ENCODE measurements at places on chromosomes 1 and 21.
A peak's percentile ranks its signal among the peaks of the same experiment; 100 is the strongest.

DNA sequence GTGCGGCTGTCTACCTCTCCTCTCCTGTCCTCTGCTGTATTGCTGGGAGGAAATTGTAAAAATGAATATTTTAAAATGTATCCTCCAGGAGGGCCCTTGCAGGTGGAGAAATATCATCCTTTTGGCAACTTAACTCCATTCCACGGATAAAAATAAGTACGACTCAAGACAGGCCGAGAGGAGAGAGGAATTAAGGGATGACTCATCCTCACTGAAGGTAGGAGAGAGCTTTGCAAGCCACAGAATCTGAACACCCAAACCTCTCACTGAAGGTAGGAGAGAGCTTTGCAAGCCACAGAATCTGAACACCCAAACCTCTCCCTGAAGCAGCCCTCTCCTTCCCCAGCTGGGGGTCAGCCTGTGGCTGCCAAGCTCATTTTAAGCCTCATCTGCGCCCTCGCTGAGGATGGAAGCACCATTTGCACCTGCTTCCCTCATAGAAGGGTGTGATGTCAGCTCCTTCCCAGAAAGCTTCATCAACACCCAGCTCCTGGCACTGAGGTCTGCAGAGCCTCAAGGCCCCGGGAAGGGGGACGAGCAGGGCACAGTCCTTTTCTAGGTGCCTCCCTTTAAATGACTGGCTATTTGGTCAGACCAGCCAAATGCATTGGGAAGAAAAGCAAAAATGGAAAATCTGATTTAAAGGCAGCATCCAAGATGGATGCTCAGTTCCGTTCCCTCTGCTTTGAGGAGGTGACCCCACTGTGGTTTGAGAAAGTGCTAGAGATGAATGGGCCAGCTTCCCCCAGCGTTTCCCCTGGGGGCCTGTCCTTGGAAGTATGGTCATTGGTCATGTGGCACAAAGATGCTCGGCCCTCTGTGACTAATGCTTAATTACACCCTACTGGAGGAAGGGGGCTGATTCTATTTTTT lies 12.9 kb upstream of the SELENON start:
- DNase-seq = no peak

DNA sequence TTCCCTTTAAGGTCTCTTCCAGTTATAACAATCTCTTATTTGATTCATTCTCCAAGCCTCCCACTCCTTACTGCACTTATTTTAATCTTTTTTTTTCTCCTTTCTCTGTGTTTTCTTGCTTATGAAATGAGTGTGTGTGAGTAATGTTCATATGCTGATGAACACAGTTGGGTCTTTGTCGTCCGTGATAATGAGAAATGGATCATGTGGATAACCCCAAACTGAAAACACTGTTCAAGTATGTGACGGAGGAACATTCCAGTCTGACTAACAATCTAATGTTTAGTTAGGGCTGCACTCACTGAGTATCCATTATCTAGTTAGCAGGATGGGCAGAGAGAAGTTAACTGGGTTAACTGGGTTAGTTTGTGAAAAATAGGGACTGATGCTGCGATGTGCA lies 253.1 kb upstream of the DUSP10 start:
- no peak for DNase-seq

- no peak for DNase-seq
Observed at GRCh38 chr1:6870571-6870970, 85.3 kb downstream of the CAMTA1 start.

DNA sequence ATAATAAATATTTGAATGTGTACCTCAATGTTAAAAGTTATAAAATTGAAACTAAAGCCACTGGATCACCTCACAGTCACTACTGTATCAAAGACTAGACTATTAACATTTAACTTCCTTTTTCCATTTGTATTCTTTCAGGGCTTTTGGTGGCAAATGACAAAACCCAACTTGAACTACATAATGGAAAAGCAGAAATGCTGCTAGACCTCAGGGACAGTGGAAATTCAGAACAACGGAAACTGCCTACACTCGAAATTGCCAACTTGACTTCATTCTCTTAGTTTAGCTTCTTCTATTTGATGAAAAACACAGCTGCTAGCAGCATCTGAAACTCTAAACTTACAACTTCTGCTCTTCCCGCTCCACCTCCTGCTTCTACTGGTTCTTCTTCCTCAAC lies 34.9 kb upstream of the NTNG1 start:
- no peak for DNase-seq

DNA sequence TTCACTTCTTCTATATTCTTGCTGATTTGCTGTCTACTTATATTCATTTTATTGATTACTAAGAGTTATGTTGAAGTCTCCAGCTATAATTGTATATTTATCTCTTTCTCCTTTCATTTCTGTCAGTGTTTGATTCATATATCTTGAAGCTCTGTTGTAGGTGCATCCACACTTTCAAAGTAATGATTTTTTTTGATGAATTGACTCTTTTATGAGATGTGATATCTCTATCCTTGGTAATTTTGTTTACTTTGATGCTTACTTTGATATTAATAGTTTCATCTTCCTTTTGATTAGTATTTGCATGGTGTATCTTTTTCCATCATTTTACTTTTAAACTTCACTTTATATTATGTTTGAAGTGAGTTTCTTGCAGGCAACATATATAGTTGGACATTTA lies 110.8 kb downstream of the XPR1 start:
- no peak for DNase-seq

- no peak for DNase-seq
Observed at GRCh38 chr21:34054259-34054658, 19.1 kb upstream of the MRPS6 start.

DNA sequence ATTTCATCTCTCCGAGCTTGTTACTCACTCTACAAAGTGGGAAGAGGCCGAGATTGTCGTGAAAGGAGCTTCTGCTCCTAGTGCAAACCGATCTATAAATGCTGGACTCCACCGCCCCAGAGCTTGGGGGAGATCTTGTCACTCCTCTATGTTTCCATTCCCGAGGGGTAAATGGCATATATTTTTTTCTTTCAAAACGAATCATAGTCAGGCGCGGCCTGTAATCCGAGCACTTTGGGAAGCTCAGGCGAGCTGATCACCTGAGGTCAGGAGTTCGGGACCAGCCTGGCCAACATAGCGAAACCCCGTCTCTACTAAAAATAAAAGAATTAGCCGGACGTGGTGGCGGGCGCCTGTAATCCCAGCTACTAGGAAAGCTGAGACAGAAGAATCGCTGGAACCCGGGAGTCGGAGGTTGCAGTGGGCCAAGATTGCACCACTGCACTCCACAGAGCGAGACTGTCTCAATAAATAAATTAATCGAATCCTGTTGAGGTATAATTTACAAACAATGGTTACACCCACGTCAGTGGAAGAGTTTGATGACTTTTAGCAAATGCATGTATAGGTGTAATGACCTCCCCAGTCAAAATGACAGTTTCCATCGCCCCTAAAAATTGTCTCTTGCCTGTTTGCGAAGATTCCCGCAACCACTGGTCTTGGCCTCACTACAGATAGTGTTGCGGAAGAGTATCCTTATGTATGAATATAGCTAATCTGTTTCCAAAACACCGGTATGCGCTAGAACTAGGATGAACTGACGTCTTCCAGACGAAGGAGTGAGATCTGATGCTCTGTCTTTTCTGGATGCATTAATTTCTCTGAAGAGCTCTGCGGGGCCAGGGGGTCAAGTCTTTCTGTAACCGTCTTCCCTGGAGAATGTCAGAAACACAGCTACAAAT lies 840 bp upstream of the HEATR1 start:
- no peak for DNase-seq

GRCh38 chr1:23673086-23673813 lies 18.4 kb upstream of the RPL11 start:
- peak; percentile 84 for DNase-seq

DNA sequence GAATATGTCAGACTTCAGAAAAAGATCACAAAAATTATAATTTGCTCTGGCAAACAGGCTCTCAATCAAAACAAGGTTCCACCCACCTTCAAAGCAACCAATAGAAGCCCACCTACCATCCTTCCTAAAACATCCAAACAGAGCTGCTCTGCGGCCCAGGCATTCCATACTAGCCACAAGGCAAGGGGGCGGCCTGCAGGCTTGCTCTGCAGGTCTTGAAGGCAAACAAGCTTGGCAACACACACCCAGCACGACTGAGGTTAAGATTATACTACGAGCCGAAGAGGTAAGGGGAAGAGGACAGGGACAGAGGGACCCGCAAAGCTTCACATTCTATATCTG lies 207.3 kb downstream of the SLC45A1 start:
- peak; percentile 91 for DNase-seq
